ENCODE measurements at places on chromosomes 3 and 15.
A peak's percentile ranks its signal among the peaks of the same experiment; 100 is the strongest.

DNA sequence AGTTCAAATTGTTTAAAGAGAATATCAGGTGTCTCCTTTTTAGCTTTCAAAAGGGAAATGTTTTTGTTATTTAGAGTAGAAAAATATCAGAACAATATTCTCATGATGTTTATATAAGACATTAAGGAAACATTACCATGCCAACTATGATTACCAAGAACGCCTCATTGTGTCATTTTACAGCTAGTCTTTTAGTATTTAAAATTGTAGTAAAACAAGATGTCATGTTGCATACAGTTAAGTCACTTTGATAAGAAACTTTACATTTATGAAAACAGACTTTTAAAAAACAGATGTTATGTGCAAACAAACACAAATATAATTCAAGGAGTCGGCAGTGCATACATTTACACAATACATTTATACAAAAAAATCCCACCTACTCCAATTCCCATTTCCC, 4.4 kb downstream of the PLSCR4 start:
- no peak for DNase-seq

DNA sequence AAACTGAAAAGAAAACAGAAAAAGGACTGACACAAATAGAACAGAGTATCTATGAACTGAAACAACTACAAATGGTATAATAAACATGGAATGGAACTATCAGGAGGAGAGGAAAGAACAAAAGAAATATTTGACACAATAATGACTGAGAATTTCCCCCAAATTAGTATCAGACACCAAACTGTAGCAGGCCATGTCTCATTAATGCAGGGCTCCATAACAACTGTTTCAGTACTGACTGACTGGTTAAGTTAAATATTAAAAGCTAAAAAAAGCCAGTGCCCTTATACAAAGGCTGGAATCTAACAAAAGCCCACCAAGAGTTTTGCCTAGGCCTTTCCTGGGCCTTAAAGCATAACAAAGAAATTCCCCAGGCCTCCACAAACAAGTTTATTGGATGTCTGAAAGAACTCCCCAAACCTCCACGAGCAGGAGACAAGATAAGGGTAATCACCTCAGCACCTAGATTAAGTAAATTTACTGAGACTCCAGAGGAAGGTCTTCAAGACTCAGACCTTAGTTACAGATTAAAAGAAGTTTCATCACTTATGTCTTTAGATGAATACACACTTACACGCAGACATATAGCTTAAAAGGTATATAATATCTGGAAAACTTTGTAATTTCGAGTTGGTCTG, 45.7 kb downstream of the KPNA1 start:
- no peak for DNase-seq

DNA sequence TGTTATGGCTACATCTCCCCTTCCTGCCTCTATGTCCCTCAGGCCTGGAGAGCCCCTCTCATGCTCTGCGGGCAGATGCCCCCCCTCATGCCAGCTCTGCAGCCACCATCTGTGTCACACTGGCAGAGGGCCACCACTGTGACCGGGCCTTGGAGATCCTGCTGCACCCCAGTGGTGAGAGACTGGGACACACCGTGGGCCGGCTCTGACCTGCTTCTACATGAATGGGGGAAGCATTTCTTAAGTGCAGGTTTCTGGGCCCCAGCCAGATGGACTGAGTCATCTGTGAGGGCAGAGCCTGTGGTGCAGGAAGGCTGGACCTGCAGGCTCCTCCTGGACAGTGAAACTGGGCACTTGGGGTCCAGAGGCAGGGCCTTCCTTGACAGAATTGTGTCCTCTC, 4.8 kb downstream of the VWA5B2 start:
- DNase-seq, result no peak

GRCh38 chr3:127043731-127044510, 61.0 kb downstream of the PLXNA1 start:
- DNase-seq, result no peak

DNA sequence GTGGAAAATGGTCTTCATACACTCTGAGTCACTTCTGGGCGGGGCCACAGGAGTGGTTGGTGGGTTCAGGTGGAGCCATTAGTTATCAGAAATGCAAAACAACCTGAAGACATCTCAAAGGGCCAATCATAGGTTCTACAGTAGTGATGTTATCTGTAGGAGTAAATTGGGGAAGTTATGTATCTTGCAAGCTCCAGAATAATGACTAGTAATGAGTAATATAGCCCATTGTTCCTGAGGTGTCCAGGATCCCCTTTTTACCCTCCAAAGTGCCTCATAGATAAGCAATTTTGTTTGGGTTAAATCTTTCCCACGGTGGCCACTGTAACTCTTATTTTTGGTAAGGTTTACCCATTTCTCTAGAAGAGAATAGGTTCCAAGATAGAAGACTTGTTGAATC, 91.7 kb downstream of the PIK3R4 start:
- DNase-seq, result peak; percentile 14

DNA sequence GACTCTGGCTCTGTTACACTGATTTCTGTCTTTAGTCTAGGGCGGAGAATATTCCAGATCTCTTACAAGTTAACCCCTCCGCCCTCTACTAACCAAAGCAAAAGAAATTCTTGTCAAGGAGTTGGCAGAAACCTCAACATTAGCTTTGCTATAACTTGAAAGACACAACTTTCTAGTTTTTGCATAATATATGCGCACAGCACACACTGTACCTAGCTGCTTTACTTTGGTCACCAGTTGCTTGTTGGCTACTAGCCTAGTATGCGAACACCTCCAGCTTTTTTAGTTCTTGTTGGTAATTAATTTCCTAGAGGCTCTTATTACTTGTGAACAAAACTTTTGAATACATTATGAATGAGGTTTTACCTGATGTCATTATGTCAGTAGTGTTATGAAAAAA, 348.8 kb upstream of the C2CD4B start:
- DNase-seq, result no peak

DNA sequence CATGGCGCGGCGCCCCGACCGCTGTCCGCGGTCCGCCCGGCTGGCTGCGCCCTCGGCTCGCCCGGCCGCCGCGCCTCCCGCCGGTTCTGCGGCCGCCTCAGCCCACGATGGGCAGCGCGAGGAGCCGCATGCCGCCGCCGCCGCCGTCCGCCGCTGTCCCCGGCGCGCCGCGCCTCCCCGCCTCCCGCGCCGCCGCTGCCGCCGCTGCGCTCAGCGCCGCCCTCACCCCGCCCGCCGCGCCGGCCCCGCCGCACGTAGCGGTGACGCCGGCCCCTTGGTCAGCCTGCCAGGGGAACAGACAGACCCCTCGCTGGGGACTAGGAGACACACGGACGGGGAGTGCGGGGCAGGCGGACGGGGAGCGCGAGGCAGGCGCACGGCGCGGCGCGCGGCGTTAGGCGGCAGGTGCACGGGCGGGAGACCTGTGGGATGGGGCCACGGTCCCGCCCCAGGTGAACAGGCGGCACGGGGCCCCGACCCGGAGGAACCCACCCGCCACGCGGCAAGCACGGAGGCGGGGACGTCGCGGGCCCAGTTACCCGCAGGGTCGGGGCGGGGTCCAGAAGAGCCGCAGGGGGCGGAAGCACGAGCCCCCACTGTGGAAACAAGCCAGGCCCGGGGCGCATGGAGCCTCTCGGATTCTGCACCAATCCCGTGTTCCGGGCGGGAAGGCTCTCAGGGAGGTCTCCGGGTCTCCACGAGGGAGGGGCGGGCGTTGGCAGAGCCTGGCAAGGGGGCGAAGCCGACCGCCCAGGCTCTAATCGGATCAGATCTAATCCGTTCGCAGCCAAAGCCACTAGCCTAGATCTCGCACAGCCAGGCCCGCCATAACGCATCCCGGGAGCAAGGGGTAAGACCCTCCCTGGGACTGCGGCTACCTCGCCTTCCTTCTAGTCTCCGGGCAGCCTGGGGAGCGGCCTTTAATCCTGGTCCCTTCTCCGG, at the start of gene CSPG5:
CSPG5 (minus strand) TSS at position 175 of the 942 bp plus-strand sequence; CDS start at position 3, 172 bp downstream.
- DNase-seq, result no peak

GRCh38 chr15:80118956-80119355, 33.8 kb upstream of the FAH start:
- no peak for DNase-seq

GRCh38 chr3:195543500-195544229, 540 bp upstream of the PPP1R2 start:
- no peak for DNase-seq

GRCh38 chr15:90376789-90377188, 11.3 kb upstream of the IQGAP1 start:
- no peak for DNase-seq

GRCh38 chr3:134794950-134795745, at the start of gene EPHB1:
TSS of gene EPHB1 (plus strand) at chr3:134795260.
- peak; percentile 74 for DNase-seq

DNA sequence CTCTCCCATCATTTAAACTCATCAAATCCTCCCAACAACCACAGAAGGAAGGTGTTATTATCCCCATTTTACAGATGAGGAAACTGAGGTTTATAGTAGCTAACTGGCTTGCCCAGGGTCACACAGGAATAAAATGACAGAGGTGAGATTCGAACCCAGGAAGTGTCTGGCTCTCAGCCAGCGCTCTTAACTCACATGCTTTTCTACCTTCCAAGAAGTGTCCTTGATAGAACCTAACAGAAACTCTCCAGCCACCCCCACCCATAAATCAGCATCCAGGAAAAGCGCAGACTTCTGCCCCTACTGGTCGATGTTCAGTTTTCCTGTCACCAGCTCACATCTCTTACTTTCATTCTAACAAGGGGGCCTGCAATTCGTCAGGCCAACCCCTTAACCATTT, 51.7 kb downstream of the SPATA12 start:
- DNase-seq, result no peak

GRCh38 chr3:69392850-69393249, 7.0 kb upstream of the FRMD4B start:
- no peak for DNase-seq

DNA sequence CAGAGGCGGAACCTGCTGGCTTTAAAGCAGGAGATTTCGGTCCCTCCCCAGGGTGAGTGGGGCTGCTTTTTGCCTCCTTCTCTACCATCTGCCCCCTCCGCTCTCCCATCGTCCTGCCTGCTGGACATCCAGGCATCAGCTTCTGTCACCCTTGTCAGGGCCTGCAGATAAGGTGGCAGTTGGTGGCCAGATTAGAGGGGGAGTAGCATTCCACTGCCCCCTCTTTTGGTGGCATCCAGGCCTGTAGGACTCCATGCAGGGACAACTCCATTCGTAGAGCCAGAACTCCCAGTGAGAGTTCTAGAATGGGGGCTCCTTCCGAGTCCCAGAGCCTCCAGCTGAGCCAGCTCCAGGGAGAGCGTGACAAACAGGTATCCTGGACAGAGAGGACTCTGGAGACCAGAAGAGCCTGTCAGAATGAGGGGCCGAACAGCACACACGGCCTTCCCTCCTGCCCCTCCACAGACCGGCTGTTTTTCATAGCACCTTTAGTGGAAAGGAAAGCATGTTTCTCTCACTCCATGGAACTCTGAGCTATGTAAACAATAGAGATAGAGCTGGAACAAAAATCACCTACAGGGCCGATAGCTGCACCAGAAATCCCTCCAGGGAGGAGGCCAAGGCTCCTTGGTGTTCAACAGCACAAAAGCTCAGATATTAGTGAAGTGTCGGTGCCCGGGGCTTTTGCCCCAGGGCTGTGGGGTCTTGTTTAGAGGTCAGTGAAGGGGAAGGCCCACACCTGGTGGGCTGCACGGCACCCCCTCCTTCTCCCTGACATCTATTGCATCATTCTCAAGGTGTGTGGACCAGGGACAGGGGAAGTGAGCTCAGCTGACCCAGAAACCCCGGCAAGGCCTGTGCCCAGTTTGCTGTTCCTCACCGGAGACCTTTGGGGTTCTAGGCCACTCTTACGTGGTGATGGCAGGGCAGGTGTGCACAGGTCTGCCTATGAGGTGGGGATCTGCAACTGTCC, 34.2 kb downstream of the MAGEF1 start:
- no peak for DNase-seq
